Testis (tissue), 5 donors: ENCODE measurements at places on chromosomes 2 and 18.

DNA sequence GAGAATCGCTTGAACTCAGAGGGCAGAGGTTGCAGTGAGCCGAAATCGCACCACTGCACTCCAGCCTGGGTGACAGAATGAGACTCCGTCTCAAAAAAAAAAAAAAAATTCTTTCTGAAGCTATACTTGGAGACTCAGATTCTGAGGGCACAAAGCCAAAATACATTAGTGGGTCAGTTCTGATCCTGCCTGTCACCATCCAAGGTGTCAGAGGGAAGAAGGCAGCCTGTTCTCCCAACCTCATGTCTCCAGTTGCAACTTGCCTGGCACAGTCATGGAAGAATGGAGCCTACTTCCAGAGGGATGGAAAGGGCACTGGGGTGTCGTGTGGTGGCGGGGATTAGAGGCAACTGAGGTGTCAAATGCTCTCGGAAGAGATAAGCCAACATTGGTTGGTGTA is 104.8 kb upstream of the GATA6 start:
- DNase-seq, result no peak

DNA sequence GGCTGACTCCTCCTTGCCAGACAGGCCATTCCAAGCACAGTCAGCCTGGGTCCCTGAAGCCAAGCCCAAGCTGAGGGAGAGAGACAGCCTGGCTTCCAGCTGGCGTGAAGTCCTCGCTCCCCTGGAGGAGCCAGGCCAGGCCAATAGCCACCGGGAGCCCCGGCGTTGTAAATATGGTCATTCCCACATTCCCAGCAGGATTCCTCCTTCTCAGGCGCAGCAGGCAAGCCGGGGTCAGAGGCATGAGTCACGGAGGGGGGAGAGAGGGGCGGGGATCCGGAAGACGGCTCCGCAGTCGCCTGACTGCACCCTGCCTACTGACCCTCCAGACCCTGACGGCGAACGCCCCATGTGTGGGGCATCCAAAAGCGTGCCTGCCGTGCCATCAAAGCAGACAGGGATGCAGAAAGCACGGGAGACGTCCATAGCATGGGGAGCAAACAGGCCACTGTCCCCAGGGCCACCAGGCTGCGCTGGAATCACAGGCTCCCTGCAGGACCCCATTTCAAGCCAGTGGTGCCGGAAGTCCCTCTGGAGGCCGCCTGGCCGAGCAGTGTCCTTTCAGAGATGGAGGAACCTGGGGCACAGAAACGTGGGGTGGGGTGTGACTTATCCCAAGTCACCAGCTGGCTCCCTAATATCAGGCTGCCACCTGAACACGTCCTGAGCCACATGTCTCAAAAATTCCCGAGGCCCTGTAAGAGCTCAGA is 48.2 kb downstream of the TWIST2 start:
- peak; percentile 61 for DNase-seq

GRCh38 chr2:178280244-178280852 is 86.0 kb downstream of the OSBPL6 start:
- peak; percentile 63 for DNase-seq

DNA sequence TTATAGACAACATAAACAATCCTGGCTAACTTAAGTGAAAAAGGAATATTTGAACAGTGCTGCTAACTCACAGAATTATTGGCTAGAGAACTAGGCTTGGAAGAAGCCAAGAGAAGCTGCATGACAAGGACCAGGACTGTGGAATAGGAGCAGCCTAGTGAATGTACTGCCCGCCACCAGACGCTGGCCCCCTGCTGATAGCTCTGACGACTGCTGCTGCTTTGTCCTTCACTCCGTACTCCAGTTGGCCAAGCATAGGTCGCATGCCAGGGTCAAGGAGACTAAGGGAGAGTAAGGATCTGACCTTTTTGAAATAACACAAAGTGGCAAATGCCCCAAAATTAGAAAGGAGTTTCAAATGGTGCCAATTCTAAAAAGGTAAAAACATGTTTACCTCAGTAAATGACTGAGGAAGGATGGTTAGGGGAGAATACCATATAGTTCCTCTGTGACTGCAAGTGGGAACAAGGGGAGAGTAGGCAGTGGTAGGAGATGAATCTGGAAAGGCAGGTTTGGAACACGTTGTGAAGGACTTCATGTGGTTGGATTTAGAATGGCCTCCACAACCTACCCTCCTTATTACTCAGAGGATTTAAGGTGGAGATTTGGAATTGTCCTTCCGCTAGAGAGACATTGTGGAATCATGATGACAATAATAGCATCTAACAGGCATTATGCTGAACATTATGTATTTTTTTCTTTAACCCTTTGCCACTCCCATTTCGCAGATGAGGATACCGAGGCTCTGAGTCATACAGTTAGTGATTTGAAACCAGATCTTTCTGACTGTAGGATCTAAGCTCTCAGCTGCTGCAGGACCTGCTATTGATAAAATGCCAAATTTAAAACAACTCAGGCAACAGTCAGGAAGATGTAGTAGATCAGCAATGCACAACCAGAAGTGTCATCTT is 19.5 kb downstream of the STRADB start:
- DNase-seq, result no peak

GRCh38 chr2:3601561-3602271 is 6.8 kb downstream of the COLEC11 start:
- no peak for DNase-seq

DNA sequence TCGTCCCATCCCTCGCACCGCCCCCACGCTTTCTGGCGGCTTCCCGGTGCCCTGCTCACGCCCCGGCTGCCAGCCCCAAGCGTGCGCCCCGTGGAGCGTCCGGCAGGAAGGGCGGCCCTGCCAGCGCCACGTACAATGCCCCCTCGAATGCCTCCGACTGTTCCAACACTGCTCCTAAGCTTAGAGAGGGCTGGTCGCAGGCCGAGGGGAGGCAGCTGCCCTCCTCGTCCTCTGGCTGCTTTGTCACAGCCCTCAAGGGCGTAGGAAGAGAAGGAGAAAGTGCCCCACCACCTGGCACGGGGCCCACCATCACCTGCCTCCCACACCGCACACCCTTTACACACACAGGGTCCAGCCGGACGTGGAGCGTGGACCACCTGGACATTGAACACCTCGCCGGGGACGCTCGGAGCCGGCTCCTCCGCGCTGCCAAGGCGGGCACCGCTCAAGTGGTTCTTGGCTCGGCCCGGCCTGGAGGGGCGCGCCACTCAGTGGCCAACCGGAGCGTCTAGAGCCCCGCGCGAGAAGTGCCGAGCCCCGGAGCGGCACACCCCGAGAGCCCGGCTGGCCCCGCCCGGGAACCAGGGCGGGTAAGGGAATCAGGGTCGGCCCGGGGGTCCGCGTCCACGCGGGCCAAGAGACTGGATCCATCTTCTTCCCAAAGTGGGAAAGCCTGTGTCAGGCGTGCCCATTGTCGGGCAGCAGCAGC is 830 bp downstream of the DNER start:
- DNase-seq, result peak; percentile 51

DNA sequence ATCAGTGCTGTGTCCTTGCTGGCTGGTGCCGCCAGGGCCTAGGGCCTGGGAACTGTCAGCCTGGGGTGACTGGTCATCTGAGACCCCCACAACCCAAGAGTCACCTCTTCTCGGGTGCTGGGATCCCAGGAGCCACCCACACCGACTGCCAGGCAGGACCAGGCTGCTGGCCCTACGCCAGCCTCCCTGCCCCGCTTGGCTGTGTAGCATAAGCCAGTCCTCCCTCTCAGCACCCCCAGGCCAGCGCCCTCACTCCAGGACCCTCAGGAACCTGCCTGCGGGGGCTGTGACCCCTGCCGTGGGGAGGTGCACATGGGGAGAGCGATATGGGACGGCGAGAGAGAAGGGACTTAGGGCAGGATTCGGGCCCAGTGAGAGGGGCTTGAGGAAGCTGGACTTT is 9.5 kb downstream of the ARHGEF4 start:
- DNase-seq, result no peak

- DNase-seq, result no peak
These were observed 34.9 kb downstream of the C18orf54 start for GRCh38 chr18:54392543-54393023.

GRCh38 chr2:138433995-138434951 is 67.3 kb upstream of the SPOPL start:
- no peak for DNase-seq

DNA sequence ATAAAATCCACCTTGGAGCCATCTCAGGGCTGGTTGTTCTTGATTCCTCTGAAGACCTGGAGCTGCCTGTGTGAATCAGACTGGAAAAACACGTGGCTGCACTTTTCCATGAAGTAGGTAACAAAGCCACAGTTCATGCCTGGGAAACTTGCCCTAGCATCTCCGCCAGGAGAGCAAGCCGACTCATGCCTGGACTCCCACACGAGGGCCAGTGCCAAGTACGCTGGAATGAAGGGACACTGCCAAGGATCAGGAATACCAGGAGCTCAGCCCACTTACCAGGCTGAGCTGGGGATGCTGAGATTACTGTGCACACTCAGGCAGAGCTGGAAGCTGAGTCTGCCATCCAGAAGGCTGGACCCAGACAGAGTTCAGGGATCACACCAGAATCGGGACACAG is 10.9 kb upstream of the FHL2 start:
- DNase-seq, result peak; percentile 92
